ENCODE measurements at places on chromosomes 2 and 18.

DNA sequence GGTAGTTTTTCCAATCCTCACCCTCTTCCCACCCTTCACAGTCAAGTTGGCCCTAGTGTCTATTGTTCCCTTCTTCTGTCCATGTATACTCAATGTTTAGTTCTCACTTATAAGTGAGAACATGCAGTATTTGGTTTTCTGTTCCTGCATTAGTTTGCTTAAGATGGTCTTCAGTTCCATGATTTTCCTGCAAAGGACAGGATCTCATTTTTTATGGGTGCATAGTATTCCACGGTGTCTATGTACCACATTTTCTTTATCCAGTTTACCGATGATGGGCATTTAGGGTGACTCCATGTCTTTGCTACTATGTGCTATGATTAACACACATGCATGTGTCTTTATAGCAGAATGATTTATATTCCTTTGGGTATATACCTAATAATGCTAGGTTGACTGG is 104.4 kb downstream of the STRN start:
- no peak for DNase-seq

GRCh38 chr2:73823416-73823815 is 5.3 kb upstream of the STAMBP start:
- DNase-seq = no peak

DNA sequence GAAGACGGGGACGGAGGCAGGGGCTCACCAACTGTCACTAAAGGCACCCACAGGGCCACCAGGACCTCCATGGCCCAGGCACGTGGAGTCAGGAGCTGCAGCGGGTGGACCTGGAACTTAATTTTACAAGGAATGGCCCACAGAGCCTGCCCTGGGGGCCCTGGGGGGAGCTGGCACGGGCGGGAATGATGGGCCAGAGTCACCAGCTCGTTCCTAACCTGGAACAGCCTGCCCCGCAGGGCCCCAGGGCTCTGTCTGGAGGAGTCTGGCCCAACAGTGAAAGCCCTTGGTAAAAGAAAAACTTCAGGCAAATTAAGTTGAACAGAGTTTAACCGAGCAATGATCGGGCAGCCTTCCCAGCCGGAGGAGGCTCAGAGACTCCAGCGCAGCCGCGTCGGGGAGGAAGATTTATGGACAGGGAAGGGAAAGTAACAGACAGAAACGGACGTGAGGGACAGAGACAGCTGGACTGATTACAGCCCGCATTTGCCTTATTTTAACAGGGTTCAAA is 118.4 kb upstream of the TMEM18 start:
- no peak for DNase-seq

DNA sequence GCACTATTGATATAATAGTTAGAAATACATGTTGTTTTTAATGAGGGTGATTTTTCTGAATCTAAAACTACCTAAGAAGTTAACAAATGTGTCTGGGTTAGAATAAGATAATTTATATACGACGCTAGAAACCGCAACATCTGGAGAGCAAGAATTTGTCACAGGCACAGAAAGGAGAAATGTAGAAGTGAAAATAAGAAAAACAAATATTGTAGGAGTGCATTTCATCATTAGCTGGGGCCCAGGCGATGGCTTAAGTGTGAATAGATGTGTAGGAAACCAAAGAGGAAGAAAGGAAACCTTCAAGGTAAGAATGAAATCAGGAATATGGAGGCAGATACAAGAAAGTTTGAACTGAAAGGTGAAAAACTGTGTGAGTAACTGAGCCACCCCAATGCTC is 90.3 kb downstream of the LRP2 start:
- no peak for DNase-seq

DNA sequence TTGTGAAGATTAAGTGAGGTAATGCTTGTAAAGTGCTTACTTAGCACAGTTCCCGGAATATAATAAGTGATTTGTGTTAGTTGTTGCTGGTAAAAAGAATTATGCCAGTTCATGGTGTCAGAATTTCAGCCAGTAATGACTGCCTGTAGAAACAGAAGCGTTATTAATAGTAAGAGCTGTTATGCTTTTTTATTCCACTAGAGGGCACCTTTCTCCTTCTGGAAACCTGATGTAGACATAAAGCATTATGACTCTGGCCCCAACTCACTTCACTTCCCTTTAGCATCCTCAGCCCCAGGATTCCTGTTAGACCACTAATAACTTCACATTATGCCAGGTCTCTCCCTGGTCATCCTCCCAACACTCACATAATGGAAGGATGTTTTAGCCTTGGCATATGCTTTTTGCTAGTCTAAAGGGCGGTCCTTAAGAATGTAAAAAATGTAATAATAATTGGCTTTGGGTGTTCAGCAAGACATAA is 34.9 kb downstream of the C18orf54 start:
- no peak for DNase-seq

DNA sequence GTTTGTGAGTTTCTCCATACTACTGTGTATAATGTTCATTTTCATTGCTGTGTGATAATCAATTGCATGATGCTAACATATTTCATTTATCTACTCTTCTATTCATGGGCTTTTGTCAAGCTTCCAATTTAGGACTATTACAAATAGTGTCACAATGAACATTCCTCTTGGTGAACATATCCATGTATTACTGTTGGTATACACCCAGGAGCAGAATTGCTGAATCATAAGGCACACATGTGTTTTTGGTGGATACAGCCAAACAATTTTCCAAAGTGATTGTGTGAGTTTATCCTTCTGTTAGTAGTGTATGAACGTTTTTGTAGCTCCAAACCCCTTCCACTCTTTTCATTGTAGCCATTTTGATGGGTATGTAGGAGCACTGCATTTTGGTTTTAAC is 101.6 kb upstream of the COPS8 start:
- DNase-seq = no peak

DNA sequence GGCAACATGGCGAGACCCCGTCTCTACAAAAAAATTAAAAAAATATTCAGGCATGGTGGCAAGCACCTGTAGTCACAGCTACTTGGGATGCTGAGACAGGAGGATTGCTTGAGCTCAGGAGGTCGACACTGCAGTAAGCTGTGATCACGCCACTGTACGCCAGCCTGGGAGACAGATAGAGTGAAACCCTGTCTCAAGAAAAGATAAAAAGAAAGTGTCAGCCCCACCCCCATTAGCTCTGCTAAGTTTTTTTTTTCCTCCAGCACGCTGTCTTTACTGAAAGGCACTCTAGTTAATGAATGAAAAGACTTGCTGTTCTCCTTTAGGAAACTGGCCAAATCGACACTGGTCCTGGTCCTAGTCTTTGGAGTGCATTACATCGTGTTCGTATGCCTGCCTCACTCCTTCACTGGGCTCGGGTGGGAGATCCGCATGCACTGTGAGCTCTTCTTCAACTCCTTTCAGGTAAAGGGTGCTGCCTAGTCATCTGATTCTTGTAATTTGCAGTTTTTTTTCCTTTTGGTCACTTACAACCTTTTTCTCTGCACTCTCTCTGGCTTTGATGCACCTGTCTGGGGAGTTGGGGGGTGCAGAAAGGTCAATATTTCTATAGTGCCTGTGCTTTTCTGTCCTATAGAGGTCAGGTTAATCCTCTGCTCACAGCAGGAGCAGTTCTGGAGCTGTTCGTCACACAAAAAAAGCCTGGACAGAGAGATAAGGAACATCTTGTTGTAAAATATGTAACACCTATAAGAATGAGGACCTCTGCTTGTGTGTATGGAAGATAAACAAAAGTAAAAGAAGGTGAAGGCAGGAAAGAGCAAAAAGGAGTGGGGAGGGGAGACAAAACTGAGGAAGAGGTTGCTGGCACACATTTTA is 82.3 kb downstream of the PTH2R start:
- DNase-seq = no peak

- DNase-seq = no peak
These were observed 646.3 kb upstream of the LRATD1 start for GRCh38 chr2:13986119-13986720.

DNA sequence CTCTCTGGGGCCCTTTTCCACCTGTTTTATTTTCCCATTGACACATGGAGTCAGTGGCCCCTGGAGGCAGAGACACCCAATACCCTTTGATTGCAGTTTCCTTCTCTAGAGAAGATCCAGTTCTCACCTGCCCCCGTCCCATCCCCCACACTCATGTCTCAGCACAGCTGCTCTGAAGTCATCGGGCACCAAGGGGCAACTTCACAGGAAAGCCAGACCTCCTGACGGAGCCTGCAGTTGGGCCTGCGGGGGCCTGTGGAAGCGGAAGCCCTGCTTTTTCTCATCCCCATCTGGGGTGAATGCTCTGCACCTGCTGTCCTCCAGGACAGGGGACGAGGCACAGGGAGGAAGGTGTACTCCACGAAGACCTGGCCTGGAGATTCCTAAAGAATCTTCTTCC is 308.3 kb upstream of the EPAS1 start:
- DNase-seq = no peak

- DNase-seq = no peak
These were observed 39.2 kb downstream of the DPYSL5 start for GRCh38 chr2:26887151-26887550.

GRCh38 chr18:1103537-1103936 is 198.9 kb downstream of the ADCYAP1 start:
- DNase-seq = no peak

- no peak for DNase-seq
These were observed 38.1 kb upstream of the TGIF1 start for GRCh38 chr18:3411854-3412268.

GRCh38 chr2:27509326-27509725 is 12.7 kb downstream of the GCKR start:
- DNase-seq = no peak

DNA sequence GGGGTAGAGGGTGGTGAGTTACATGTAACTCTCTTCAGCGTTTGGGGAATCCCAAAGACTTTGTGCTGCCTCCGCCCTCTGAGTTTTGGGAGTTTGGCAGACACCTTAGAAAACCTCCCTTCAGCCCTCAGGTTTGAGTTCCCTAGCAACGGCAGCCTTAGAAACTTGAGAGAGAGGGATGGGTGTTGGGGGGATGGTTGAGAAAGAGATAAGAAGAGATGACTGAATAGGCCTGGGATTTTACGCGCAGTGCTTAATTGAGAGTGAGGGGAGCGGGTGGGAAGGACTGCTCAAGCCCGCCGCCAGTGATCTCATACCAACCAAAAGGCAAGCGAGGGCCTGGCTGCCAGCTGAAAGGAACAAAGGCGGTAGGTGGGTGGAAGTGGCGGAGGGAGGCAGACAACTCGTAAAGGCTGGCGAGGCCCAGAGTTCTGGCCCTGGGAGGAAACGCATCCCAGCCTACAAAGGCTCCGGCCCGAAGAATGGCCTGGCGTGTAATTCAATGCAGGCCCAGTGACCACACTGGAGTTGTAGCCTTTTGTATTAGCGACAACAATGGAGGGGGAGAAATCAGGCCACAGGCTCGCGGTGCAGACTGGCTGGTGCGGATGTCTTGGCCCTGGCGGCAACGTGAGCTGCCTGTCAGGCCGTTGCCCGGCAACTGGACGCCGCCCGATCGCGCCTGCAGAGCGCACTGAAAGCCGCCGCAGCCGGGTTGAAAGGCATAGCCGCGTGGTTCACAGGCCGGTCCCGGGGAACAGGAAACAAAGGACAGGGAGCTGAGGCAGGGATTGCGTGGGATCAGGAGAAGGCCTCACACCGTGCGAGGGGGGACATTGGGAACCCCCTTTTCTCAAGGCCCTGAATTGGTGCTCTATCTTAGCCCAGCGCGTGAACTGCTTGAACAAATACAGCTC is 39.9 kb upstream of the DARS1 start:
- no peak for DNase-seq

DNA sequence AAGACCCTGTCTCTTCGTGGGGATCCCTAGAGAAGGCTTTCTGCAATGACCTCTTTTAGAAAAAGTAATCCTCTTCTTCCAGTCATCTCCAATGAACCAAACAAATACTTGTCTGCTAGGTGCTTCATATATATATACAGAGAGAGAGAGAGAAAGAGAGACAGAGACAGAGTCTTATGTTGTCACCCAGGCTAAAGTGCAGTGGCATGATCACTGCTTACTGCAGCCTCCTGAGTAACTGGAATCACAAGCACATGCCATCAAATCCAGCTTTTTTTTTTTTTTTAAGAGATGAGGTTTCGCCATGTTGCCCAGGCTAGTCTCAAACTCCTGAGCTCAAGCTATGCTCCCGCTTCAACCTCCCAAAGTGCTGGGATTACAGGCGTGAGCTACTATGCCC is 18.6 kb upstream of the PKDCC start:
- DNase-seq = no peak

DNA sequence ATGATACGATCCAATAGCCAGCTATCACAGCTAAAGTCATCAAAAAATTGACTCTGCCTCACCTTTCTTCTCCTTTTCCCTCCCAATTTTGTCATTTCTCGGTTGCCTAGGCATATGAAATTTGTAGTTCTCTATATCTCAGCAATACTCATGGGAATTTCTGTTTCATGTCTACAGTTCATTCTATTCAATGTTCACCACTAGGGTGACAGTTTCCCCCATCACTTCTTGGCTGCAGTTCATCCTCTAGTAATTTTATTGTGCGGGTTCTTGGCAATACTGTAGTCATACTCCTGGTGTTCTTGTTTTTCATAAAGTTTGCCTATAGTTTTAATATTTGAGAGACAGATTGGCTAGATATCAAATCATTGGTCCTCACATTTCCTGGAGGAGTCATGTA is 872.2 kb upstream of the ID2 start:
- no peak for DNase-seq

DNA sequence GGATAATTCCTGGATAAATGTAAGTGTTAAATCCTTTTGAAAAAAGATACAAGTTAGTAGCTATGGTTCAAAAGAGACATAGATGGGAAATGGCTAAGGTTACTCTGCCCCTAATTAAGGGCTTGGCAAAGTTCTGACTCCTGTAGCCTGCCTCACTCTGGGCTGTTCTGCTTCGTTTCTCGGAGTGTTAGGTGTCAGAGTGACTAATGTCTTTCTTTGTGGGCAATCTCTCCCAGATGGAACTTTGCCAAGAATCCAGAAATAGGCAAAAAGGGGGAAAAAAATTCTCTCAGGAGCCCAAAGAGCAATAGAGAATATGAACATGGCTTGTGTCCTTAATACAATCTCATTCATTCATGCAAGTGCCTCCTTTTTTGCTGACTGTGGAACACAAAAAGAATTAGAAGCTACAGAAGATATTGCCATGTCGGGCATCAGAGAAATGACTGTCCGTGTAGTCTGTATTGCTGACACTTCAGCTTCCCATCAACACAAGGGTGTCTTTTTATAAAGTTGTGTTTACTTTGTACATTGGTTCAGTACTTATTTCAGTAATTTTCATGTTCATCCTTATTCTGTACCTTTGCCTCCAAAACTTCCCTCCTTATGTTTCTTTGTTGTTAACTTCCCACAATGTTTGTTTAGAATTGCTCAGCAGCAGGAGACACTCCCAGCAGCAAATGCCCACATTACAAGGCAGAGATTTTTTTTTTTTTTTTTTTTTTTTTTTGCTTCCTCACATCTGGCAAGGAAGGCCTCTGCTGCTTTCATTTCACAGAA is 134.0 kb downstream of the FTCDNL1 start:
- DNase-seq = no peak
